ENCODE measurements at places on chromosomes 7 and 10.

- DNase-seq: no peak
Measured at GRCh38 chr7:18828994-18829857, 288.2 kb downstream of the TWIST1 start.

DNA sequence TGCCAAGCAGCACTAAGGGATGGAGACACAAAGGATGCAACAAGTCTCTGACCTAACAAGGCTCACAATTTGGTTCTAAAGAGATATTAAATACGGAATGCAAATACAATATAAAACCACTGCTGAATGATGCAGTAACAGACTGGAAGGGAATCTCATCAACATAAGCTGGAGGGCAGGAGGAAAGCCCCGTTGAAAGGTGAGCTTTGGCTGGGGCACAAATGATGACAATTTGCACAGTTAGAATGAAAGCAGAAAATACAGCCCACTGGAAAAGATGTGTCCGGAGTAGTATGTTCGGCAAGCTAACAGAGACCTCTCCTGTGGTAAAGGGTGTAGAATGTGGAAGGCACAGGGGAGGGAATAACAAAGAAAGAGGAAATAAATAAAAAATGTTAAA is 26.1 kb downstream of the PAXIP1 start:
- DNase-seq: no peak

DNA sequence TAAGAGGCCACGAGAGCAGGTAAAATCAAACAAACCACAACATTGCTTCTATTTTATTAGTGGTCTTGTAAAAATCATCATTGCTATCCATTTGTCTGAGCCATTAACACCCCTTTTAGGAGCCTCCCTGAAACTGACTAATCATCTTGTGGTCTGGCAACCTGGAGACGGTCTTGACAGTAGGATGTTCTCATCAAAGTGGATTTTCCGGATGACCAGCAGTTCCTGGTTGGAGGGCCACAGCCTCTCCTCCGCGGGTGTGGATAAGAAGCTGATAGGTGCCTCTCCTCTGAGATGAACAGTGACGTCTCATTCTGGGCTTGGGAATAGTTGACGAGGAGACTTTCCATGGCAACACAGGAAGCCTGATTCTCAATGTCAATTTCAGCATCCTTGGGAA is 490.7 kb downstream of the TYW1 start:
- DNase-seq: no peak

DNA sequence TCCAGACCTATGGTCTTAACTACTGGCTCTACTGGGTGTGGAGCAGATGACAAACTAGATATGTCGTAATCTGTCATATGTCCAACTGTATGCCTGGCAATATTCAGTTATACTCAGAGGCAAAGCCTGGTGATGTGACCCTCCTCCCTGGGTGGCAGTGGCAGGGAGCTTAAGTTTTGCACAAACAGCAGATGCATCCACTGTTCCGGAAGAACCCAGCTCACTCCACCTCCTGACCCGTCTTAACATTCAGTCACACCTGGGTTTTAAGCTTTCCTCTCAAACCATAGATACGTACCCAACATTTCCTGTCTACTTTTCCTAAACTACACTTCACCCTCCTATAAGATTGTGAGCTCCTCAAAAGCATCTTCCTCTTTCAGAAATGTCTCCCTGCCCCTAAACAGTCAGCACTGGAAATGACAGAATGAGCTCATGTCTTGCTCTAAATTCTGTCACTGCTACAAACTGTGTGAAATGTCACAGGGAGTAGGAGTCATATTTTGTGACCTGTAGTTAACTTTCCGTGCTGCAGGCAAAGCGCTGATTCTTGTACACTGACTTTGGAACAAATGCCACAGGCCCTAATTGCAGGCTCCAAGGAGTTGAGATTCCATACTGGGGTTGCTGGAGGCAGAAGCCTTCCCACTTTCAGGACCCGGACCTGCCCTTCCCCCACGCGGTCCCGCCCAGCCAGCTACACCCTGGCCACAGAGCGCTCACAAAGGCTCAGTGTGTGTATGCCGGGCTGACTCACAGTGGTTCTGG is 23.9 kb downstream of the SCD start:
- DNase-seq: no peak

GRCh38 chr7:716222-716621 is 10.3 kb upstream of the DNAAF5 start:
- DNase-seq: no peak

DNA sequence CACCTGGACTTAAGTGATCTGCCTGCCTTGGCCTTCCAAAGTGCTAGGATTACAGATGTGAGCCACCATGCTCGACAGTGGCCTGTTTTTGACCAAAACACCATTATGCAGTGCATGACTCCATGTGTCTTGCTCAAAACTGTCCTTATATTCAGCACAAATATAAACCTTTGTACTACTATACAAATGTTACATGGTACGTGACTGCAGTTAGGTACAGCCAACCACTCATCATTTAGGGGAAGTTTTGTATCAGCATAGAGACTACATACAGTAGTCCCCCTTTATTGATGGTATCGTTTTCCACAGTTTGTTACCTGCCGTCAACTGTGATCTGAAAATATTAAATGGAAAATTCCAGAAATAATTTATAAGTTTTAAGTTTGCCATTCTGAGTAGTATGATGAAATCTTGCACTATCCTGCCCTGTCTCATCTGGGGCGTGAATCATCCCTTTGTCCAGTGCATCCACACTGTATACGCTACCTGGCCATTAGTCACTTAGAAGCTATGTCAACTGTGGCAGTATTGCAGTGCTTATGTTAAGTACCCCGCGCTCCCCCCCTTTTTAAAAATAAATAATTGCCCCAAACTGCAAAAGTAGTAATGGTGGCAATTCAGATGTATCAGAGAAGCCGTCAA is 23.3 kb upstream of the ZNF282 start:
- DNase-seq: no peak

GRCh38 chr7:101468546-101469275 is 106.0 kb downstream of the COL26A1 start:
- no peak for DNase-seq

DNA sequence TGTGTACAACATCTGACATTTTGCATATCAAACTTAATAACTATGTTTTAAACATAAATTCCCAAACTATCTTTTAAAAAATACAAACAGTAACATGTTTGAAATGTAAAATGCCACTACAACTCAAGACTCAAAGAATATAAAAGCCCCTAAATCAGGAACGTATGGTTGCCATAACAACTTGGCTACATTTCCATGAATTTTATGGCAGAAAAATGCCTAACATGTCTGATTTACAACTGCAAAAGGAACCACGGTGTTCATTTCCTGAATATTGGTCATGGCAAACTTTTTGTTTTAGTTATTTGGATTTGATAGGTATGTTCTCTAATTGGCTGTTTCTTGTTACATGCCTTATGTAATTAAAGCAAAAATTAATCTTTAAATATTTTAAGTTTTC is 2.0 kb downstream of the SOSTDC1 start:
- DNase-seq: no peak

DNA sequence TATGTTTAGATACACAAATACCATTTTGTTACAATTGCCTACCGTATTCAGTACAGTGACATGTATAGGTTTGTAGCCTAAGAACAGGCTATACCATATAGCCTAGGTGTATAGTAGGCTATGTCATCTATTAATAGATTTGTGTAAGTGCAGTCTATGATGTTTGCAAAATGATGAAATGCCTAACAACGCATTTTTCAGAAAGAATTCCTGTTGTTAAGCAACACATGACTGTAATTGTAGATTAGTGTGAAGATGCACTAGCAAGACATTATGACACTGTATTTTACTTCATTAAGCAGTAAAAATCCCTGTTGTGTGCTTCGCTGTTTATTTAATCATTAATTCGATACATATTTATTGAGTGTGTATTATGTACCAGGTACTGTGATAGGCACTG is 446.0 kb downstream of the SUGCT start:
- no peak for DNase-seq

Data from NCI-H2107 (cell line).